ENCODE measurements at places on chromosomes 3 and 15. TPM values are rescaled to one million over a fixed set of nuclear protein-coding genes. Genes with fewer than 3 reads are reported as not detected.

TMEM207 gene
- not detected for total RNA-seq

DNA sequence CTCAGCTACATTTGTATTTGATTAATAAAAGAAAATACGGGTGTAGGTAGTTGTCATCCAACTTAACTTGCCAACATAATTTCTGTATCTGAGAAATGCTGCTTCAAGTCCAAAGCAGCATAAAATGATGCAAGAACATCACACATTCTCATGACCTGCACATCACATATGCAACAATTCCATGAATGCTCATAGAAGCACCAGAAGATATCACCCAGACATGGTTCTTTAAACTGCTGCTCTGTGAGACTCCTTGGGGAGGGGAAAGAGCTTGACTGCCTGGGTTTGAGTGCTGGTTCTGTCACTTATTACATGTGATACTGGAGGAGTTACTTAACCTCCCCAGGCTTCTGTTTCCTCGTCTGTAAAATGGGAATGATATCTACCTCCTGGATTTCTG is 39.4 kb downstream of the CHST14 start:
- DNase-seq = no peak
- H3K4me3 ChIP-seq = no peak overlapping the region
- H3K36me3 ChIP-seq = no peaks in the 10 kb centered on the region
- H3K27ac ChIP-seq = no peak overlapping the region
- peaks cover 23% of the 10 kb centered on the region for H3K4me1 ChIP-seq

GRCh38 chr15:75313116-75313845 is 22.6 kb upstream of the COMMD4 start:
- no peak for DNase-seq
- H3K27me3 ChIP-seq = no peaks in the 10 kb centered on the region
- no peak overlapping the region for H3K4me3 ChIP-seq

- no peaks in the 10 kb centered on the region for H3K27me3 ChIP-seq
- H3K4me3 ChIP-seq = no peak overlapping the region
- H3K27ac ChIP-seq = peak overlapping the region; percentile 56
- H3K4me1 ChIP-seq = no peaks in the 10 kb centered on the region
- no peaks in the 10 kb centered on the region for H3K36me3 ChIP-seq
- DNase-seq = no peak
Measured at GRCh38 chr15:39358441-39359041, 222.3 kb upstream of the THBS1 start.
